Fibroblast of the conjunctiva (primary cell): ENCODE measurements at places on chromosomes 13 and 19.

GRCh38 chr19:8321067-8321985 is at the start of the genes NDUFA7 and RPS28:
Gene NDUFA7 (minus strand): TSS chr19:8321375. CDS start chr19:8321358, 17 bp downstream.
Gene RPS28 (plus strand): TSS chr19:8321496. CDS start chr19:8321531, 35 bp downstream.
- peak; percentile 94 for DNase-seq

DNA sequence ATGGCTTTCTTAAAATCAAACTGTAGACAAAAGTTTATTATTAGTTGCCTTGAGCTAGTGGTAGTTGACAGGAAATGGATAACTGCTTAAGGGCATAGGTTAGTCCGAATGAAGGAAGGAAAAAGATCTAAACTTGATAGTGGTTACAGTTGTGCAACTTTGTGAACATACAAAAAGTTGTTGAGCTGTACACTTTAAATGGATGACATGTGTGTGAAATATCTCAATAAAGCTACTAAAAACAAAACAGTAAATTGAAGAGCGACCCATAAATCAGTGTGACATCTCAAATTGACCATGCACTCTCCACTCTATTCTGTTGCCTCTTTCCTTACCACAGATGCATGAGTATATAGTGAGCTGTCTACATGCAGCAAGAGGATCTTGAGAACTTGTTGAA is 1757.8 kb downstream of the PCDH9 start:
- DNase-seq: no peak

DNA sequence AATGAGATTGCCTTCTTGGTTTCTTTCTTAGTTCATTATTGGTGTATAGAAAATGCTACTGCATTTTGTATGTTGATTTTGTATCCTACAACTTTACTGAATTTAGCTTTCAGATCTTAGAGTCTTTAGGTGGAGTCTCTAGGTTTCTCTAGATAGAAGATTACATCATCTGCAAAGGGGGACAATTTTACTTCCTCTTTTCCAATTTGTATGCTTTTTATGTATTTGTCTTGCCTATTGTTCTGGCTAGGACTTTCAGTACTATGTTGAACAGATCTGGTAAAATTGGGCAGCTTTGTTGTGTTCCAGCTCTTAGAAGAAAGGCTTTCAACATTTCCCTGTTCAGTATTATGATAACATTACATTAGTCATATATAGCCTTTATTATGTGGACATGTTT is 101.0 kb upstream of the SPRY2 start:
- DNase-seq: no peak

DNA sequence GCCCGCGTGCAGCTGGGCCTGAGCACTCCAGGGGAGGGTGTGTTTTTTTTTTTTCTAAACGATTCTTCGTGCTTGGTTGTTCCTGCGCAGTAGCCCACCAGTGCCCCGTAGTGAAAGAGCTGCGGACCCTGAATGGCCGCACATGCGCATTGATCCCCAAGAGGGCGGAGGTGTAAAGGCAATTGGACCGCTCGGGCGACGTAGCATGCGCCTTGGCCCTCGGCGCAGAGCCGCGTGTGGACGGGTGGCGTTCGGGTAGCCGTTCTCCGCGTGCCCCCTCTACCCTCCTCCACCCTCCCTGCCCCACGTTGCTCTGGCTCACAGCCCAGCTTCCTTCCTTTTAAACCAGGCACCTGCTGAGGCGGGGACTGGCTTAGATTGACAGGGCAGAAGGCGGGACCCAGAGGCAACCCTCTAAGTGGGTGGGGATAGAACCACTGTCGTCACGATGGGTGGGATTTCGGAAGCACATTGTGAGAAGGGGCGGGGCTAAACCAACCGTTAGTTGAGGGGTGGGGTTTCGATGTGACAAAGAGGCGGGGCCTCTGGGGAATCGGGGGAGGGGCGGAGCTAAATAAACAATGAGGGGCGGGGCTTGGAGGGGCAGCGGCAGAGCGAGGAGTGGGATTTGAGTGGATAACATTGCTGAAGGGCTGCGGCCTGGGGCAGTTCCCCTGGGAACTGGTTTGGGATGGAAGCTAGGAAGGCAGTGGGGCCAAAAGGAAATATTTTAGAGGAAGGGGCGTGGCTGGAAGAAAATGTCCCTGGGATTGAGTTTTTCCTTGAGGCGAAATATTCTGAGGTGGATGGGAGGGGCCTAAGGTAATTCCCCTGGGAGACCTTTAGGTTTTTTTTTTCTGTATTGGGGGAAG is 543 bp upstream of the NUP62 start:
- peak; percentile 96 for DNase-seq

GRCh38 chr19:32233091-32233490 is 112.3 kb upstream of the ZNF507 start:
- DNase-seq: no peak

GRCh38 chr13:35140831-35141230 is 198.8 kb downstream of the NBEA start:
- no peak for DNase-seq

DNA sequence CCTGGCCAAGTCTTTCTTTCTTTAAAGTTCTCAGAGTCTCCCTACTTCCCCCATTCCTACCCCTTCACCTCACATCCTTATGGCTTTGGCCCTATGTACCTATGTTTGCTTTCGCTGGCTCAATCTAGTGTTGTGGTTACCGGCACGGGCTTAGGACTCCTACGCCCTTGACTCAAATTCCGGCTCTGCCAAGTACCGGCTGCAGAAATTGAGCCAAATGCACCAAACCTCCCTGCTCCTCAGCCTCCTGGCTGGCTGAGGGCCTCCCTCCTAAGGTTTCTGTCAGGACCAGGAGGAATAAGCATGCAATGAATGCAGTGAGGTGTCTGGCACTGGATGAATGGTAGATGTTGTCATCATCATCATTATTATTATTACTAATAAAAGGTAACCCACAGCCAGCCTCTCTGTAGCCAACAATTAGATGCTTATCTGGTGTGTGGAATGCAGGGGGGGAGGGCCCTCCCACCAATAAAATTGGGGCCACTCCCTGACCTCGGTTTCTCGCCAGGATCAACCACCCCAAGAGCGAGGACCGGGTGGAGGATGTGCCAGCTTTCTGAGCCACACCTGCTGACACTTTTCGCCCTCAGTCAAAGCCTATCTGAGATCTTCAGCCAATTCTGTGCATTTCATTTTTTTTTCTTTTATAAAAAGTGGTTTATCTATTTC is 20.7 kb downstream of the KLK5 start:
- no peak for DNase-seq

DNA sequence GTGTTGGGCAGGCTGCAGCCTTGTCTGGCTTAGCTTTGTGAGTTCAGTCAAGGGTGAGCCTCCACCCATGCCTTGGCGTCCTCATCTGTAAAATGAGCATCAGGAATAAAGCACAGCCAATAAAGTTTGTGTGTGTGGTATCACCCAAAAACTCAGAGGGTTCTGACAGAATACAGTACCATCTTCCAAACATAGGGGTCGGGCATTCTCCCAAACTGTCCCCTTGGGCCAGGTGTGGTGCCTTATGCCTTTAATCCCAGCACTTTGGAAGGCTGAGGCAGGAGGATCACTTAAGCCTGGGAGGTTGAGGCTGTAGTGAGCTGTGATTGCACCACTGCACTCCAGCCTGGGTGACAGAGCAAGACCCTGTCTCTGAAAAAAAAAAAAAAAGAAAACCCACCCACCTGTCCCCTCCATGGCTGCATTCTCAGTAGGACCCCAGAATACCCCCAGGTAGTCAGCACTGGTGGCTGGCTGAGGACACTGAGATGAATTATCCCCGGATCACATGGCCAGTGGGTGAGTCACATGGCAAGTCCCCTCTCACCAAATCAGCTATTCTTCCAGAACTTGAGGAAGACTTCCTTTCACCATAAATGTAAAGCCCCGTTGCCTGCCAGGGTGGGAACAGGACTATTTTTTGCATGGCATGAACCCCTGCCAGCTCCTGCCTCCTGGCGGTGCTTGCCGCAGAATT is 18.6 kb downstream of the POP4 start:
- no peak for DNase-seq

DNA sequence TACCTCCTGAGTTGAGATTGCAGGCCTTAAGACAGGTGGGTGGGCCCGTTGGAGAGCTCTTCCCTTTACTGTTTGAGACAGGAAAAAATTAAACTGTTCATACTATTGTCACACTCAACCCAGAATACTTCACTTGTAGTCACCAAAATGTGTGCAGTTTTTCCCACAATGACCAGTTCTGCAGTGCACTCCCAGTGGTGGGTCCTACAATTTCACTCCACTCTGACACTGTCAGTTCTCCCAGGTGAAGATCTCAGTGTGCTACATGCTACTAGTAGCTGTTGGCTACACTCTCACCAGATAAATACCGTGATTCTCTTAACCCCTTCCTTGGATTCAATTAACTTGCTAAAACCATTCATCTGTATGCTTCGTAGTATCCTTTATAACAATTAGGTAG is 2.9 kb downstream of the ZNF665 start:
- no peak for DNase-seq

DNA sequence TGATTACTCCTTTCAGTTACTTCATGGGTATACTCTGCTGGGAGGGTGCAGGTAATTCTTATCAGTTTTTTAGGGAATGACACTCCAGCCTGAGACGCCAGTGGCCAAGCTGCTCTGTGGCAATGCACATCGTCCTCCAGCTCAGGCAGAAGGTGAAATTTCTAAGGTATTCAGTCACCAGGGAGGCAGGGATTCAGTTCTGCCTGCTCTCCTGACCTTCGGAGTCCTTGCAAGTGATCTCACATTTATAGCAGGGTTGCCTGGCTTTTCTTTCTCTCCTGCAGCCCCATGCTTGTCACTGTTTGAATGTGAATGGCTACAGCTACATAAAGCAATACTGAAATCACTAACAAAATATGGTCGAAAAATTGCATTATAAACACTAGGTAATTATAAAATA is 1447.5 kb downstream of the EFNB2 start:
- DNase-seq: no peak

GRCh38 chr13:113405481-113406300 is 41.8 kb upstream of the GRTP1 start:
- DNase-seq: no peak

DNA sequence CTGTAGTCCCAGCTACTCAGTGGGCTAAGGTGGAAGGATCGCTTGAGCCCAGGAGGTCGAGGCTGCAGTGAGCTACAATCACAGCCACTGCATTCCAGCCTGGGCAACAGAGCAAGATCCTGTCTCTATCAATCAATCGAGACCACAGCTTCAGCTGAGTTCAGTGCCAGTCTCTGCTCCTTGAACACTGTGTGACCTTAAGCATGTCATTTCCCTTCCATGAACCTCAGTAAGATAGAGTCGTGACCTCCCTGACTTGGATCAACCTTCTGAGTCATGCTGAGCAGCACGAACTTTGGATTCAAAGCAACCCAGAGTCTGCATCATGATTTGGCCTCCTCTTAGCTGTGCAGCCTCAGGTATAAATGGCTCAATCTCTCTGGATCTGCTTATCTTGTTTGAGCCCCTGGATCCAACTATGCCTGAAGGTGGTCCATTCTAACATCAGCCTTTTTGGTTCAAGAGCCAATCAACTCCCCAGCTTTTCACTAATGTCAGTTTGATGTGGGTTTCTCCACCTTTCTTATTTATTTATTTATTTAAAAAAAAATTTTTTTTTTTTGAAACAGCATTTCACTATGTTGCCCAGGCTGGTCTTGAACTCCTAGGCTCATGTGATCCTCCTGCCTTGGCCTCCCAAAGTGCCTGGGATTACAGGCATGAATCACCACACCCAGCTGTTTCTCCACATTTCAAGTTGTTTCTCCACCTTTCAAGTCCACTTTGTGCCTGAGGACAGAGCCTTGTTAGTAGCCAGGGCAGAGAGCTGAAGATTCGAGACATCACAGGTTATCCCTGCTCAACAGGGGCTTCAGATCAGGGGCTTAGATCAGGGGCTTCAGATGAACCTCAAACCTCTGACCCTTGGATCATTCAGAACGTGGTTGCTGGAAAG is 26.4 kb downstream of the PTPRS start:
- DNase-seq: no peak

- no peak for DNase-seq
Observed at GRCh38 chr13:100941377-100942368, 267.1 kb upstream of the TMTC4 start.

- peak; percentile 14 for DNase-seq
Observed at GRCh38 chr13:73335210-73335609, 276.4 kb downstream of the KLF5 start.

DNA sequence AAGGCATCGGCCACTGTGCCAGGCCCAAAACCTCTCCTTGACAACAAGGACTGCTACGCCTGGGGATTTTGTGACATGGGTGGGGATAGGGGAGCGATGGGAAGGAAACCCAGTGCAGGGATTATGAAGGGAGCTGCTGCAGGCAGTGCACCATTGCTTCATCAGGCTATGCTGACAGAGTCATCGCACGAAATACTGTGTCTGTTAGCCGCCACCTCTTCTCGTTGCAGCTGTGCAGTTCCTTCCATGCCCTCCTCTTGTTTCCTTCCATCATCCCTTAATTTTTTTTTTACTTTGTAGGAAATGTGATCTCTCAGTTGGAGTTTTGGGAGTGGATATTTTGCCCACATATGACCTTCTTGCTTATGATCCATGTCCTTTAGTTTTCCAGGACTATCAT is 178.7 kb downstream of the RFC3 start:
- no peak for DNase-seq

DNA sequence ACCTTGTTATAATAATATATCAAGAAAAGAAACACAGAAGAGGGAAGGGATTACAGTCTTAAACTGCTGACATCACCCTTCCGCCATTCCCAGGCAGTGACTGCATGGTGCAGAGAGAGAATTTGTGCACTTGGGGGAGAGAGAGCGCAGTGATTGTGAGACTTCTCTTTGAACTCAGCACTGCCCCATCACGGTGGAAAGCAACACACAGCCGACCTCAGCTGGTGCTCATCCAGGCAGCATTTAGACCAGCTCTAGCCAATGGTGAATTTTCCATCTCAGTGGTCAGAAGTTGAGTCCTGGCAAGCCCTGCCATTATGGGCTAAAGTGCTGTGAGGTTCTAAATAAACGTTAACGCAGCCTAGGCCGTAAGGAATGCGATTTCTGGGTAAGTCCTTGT is 1681.5 kb downstream of the EFNB2 start:
- no peak for DNase-seq

GRCh38 chr13:27135023-27135422 is 36.6 kb downstream of the USP12 start:
- DNase-seq: no peak

DNA sequence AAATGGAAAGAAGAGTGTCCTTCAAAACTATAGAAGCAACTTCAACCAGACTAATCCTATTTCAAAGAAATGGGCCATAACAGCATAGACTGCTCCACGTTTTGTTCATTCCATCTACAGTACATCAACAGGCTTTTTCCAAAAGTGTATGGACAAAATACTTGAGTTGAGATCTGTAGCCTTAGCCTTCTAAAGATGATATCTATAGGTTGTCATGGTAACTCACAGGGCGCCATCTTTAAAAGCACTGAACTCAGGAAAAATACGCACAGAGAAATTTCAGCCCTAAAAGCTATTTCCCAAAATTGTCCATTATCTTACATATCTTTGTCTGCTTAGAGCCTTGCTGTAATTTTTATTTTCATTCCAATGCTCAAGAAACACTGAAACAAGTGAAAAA is 439.4 kb upstream of the NBEA start:
- DNase-seq: no peak

GRCh38 chr13:31998131-31998530 is 33.4 kb upstream of the FRY start:
- no peak for DNase-seq

DNA sequence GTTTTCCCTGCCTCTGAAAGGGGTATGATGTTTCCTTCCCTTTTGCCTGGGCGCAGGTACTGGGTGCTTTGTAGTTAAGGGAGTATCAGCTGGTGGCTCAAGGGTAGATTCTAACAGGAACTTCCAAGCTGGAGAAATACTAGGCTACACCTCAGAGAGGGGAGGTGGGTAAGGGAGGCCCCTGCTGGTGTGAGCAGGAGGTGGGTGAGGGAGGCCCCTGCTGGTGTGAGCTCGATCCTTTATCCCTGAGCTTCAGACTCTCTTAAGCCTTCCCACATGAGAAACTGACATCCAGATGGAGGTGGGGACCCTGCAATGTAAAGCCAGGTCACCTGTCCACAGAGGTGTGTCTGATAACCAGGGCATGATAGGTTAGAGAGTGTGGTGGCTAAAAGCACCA is 32.1 kb downstream of the CYP2B6 start:
- DNase-seq: no peak
